ENCODE measurements at places on chromosomes 7 and 10.
A peak's percentile ranks its signal among the peaks of the same experiment; 100 is the strongest.

DNA sequence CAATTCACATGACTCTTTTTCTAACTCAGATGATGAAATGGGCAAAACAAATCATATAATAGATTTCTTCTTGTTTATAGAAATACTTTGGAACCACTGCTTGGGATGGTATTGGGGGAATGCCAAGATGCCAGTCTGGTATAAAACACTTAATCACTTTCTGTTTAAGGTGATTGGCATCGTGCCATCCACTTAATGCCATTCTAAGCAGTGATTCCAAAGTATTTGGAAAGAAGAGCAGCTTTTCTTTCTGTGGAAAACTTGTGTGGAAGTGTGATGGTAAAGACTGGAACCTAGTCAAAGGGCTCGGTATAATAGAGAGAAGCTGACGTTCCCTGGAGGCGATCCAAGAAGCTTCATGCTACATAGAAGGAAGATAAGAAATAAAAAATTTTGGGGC is 120.6 kb downstream of the TMEM26 start:
- ATAC-seq, result no peak

GRCh38 chr10:128642023-128642422 is 515.8 kb upstream of the MKI67 start:
- no peak for ATAC-seq

DNA sequence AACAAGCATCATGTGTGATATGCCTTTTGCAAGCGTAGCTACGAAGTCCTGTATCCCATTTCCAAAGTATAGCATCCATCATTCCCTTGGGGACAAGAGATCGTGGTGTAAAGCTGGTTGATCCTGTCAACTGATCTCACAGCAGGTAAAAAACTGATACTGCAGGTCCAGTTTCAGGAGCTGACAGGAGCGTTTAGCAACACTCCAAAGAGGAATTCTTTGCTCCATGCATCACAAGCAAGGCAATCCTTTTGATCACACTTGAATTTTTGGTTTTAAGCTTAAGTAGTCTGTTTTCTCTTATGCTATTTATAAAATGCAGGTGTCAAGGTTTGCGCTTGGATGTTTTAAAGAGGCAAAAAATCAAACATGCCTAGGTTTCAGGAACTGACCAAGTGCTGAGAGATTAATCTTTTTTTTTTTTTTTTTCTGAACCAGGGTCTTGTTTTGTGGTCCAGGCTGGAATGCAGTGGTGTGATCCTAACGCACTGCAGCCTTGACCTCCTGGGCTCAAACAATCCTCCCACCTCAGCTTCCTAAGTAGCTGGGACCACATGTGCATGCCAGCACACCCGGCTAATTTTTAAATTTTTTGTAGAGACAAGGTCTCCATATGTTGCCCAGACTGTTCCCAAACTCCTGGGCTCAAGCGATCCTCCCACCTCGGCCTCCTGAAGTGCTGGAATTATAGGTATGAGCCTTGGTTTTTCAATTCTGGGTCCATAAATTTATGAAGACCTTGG is 1.8 kb upstream of the ZDHHC4 start:
- ATAC-seq, result no peak

DNA sequence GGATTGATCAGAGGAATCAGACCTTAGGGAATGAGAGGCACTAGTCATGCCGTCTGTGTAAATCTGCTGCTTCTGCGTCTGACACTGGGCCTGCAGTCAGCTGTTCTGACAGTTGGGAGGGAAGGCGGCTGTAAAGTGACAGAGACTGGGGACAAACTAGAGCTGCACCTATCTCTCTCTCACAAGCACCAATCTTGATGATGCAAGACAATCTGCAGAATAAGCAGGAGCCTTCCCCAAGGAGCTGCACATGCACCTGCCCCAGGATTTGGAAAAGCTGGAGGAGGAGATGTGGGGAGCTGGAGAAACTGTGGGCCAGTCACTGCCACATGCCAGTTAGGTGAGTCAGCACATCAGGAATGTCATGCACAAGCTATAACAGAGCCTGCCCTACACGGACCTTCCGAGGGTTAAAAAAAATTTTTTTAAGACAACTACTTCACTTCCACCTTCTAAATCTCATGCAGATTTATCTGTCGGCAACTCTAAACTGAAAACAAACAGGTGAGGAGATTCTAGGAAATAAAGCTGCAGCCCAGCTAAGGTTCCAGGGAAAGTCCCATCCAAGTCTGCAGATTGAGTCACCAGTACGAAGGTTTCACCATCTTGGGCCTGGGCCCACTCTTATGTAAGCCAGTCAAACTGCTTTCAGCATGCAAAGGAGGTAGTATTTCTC is 39.2 kb downstream of the ENO4 start:
- ATAC-seq, result peak; percentile 97

DNA sequence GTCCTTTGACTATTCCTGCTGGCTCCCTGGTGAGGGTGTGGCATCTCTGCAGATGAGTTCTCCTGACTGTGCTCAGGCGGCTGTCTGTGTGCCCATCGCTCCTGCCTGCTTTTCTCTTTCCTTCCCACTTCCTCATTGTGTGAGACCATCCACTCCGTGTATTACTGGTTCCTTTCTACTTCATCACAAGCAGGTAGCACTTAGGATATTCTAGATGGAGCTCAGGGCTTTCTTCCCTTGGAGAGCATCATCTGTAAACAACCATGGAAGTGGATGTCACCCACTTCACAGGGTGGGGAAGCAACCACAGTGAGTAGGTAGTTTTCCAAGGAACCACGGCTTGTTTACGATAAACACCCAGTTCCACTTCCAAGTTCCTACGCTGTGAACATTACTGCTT is 15.7 kb downstream of the DNAJB6 start:
- ATAC-seq, result no peak

DNA sequence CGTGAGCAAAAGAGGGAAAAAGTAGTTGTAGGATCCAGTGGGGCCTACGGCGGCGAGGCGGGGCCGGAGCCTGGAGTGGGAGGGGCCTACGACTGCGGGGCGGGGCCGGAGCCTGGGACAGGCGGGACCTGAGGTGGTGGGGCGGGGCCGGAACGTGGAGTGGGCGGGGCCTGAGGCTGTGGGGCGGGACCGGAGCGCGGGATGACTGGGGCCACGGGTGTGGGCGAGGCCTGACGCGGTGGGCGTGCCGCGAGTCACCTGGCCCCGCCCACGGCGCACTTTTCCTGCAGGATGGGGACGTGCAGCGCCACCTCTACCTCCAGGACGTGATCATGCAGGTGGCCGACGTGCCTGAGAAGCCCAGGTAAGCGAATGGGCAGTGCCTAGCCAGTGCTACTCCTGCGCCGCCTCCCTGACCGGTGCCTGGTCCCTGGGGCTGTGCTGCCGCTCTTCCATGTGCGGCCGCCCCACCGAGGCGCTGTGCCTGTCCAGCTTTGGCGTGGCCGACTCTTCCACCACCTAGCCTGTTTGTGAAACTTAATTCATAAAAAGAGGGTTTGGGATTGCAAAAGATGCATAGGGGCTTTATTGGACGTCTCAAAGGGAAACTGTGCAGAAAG is 496 bp downstream of the ZNF511 start:
- peak; percentile 97 for ATAC-seq

Data from esophagus mucosa (tissue), 1 donor.